ENCODE measurements at places on chromosomes 13 and 19.

DNA sequence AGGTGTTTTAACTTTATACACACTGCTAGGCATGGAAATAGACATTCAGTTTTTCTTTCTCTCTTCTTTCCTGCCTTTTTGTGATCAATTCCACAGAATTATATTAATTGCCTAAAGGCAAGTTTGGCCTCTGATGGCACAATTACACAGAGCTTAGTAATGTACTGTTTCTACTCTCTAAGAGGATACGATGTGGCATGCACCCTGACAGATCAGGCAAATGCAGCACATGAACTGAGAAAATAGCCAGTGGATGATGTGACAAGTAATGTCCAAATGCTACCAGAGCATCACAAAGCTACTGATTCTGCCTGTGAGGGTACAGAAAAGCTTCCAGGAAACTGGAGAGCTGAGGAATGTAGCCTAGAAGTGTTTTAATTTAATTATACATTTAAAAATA lies 233.8 kb upstream of the PRR20A start:
- DNase-seq = no peak

DNA sequence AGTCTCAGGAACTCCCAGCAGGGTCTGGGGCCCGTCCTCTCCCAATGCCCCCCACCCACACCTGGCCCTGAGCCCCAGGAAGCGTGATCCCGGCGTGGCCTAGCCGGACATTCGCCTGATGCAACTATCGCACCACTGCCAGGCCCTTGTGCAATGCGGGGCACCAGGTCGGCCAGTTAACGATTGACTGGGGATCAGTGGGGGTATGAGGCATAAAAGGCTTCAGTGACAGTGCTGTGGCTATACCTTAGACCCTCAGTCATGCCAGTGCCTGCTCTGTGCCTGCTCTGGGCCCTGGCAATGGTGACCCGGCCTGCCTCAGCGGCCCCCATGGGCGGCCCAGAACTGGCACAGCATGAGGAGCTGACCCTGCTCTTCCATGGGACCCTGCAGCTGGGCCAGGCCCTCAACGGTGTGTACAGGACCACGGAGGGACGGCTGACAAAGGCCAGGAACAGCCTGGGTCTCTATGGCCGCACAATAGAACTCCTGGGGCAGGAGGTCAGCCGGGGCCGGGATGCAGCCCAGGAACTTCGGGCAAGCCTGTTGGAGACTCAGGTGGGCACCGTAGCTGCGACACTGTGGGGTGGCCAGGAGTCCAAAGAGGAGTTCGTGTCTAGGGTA lies at the start of gene ANGPTL8:
Gene ANGPTL8, plus strand, starts transcription at position 243 of the 624 bp plus-strand sequence. Its CDS starts 19 bp downstream, at position 262.
- no peak for DNase-seq

- DNase-seq = no peak
These were observed 21.7 kb downstream of the TNFSF14 start for GRCh38 chr19:6648141-6648715.

DNA sequence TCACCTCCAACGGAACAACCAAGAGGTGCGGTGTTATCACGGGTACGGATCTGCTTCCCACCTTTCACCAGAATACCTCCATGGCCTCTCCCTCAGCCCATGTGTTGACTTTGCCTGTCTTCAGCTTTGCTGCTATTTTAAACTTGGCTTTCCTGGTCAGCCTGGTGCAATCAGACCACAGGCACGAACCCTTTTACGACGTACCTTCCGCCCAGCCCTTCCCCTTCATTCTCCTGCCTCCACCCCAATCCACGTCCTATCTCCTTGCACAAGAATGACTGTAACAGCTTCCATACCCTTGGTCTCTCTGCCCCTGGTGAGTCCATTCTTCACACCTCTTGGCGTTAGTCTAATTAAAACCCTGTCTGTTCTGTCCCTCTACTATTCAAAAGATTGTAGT lies 431.7 kb downstream of the EFNB2 start:
- DNase-seq = peak; percentile 89

All from MCF 10A (cell line).